ENCODE measurements at places on chromosomes 11 and 22.

DNA sequence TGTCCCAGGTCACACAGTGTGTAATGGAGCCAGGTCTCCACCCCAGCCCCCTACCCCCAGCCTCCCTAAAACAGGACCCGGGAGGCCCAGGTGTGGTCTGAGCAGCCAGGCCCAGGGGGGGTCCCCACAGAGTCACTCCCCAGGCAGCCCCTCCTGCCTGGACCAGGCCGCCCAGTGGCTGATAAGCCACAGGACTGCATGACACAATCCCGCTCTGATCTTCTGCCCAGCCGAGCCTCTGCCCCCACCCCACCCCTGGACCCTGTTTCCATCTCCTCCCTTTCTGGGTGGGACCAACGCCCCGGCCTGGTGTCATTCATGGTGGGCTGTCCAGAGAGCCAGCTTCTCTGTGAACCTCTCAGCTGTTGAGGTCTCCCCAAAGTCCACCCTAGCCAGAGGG is 7.8 kb upstream of the LIF start:
- no peak for DNase-seq

DNA sequence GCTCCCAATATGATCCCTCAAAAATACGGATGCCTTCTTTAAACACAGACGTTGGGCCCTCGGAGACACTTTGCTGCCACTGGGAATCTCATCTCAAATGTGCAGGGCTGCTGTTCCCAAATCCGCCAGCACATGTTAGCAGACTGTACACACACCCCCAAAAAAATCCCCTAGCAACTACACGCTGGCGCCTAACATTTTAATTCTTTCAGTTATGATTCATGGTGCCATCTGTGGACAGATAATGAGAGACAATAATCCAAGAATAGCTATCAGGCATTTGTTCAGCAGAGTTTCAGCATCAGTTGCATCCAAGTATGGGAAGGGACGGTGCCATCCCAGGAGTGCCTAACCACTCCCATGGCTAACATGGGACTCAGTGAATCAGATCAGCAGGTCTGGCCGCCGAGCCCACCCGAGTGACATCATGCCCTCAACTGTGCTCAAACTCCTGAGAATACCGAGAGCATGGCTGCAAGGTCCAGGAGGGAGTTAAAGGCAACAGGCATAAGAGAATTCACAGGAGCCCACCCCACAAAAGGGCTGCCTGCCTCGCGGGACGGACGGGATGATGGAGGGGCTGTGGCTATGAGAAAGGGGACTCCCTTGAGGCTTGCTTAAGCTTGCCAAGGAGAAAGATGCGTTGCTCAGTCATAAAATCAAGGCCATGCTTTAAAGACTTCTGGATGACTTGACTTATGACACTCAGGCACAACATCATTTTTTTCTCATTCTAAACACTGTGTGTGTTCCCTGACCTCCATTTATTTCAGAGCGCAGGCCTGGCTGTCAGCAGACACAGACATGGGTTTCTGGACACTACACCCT is 337.0 kb downstream of the SHANK2 start:
- no peak for DNase-seq

GRCh38 chr11:833849-834311 is 1.1 kb downstream of the CD151 start:
- no peak for DNase-seq

DNA sequence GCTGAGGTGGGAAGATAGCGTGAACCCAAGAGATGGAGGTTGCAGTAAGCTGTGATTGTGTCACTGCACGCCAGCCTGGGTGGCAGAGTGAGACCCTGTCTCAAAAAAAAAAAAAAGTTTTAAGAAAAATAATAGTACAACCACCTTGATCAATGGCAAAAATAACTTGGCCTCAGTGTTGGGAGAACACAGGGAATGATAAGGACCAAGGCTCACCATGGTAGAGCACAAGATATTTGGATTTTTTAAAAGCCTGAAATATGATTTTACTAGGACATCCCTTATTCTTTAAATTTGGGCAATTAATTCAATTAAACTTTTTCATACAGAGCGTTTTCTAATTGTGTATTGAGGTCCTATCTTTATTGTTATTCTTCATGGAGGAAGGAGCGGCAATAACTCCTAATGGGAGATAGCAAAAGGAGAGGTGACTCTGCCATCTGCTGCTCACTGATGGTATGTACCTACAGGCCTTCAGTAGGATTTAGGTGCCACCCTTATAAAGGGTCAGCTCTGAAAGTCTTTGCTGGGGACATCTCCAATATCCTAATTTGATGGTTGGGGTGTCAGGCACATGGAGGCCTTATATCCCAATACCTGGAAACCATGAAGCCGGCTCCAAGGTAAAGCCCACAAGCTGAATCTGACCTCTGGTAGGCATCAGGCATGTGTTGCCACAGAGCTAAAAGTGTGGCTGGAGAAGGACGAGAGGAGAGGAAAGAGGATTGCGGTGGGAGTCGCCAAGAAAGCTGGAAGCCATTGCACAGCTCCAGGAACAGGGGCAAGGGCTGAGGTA is 21.9 kb upstream of the POLD3 start:
- DNase-seq = peak; percentile 38

- no peak for DNase-seq
Measured at GRCh38 chr11:17720796-17721171, 1.4 kb downstream of the MYOD1 start.

GRCh38 chr22:27846248-27846757 is 44.7 kb upstream of the MN1 start:
- DNase-seq = no peak

GRCh38 chr11:117444711-117445658 is 117.3 kb downstream of the CEP164 start:
- no peak for DNase-seq

DNA sequence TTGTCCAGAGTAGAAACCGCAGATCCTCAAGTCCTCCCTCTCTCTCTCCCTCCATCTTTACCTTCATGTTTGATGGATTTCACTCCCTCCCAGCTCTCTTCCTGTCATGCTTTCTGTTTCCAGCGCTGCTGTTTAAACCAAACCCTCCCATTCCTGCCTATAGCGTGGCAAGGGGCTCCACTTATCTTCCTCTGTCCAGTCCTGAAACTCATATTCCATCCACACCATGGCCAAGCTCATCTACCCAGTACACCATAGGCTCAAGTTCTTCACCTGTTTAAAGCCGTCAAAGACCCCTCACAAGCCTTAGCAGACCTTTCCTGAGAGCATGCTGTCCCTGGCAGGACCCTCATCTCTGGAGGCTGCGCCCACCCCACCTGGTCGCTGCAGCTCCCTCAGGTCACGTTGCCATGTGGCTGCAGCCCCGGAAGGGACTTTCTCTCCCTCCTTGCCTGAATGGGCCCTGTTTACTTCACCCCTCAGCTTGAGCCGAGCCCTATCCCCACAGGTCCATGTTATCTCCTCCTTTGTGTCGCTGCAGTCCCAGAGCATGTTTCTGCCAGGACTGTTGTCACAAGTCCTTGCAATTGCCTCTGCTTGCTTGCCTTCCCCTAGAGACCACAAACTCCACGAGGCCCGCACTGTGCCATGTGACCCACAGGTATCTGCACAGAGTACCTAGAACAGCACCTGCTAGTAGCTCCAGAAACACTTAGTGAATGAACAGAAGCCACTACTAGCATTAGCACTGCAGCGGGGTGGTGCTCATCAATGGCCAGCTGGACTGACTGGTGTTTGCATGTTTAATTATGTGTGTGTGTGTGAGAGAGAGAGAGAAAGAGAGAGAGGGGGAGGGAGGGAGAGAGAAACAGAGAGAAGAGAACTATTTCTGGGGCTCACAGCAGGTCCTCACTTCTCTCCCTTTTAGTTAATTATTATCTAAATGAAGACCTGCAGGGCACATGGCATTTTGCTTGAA is 149.4 kb upstream of the SNX19 start:
- DNase-seq = no peak

DNA sequence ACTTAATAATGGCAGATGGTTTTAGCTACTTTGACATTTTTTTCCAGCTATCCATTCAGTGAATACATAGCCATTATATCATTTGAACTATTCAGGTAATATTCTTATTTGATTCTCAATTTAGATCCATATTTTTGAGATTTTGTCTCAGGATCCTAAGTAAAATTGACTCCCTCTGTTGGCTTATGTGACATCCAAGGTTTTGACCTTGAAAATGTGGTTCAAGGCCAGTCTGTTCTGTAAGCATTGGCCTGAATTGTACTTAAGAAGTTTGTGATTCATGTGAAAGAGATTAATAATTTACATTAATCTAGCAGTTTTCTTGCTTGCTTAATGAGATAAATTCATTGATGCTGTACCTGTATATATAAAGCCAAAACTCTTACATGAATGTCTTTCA is 1.6 kb upstream of the SLC17A6 start:
- no peak for DNase-seq

GRCh38 chr11:46253258-46254132 is 24.0 kb upstream of the CREB3L1 start:
- no peak for DNase-seq

GRCh38 chr22:31185056-31185455 is 25.1 kb downstream of the RNF185 start:
- no peak for DNase-seq

DNA sequence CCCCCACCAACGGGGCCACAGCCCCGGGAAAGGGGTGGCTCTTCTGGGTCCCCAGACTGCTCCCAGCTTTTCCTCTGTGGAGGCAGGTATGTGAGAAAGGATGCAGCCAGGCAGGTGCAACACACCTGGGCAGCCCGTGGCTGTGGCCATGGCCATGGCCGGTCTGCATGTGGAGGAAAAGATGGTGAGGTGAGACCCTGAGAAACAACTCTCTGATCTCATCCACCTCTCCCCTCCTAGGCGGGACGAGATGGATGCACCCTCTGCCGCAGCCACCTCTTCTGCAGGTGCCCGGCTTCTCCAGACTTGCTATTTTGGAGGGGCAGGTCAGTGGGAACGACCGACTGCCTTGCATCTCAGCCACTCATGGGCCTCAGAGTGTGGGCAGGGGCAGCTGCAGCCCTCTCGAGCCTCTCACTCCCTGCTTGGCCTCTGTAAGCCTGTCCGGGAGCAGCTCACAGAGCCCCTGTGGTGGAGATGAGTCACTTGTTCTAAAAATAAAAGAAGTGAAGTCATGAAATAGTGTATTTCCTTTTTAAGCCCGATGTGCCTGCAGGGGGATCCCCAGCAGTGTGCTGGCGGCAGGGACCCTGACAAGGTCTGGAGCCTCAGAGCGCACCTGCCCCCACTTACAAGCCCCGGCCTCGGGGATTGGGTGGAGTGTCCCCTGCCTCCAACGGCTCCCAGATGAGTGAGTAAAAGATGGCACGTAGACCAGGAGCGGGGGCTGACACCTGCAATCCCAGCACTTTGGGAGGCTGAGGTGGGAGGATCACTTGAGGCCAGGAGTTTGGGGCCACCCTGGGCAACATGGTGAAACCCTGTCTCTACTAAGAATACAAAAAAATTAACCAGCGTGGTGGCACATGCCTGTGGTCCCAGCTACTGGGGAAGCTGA is 10.7 kb downstream of the SMIM38 start:
- peak; percentile 26 for DNase-seq

- peak; percentile 24 for DNase-seq
Measured at GRCh38 chr22:37848587-37849088, 581 bp upstream of the EIF3L start.

DNA sequence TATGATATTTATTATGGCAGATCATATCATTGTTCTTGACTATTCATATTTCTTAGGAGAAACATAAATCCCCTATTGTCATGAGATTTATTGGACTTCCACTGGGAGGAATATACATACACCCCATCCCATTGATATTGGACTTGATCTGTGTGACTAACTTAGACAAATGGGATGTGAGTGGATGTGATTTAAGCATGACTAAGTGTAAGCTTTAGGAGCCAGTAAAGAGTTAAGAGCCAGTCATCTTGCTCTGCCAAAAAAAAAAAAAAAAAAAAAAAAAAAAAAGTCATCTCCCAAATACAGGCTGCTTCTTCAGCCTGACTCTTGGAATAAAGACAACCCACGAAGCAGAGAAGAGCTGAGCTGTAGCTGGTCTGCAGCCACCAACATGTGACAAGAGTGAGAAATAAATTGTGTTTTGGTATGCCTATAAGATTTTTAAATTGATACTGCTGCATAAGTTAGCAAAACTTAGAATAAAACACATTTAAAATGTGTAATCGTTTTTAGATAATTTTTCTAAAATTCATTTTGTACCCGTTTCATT is 595.0 kb upstream of the LRRC4C start:
- no peak for DNase-seq

DNA sequence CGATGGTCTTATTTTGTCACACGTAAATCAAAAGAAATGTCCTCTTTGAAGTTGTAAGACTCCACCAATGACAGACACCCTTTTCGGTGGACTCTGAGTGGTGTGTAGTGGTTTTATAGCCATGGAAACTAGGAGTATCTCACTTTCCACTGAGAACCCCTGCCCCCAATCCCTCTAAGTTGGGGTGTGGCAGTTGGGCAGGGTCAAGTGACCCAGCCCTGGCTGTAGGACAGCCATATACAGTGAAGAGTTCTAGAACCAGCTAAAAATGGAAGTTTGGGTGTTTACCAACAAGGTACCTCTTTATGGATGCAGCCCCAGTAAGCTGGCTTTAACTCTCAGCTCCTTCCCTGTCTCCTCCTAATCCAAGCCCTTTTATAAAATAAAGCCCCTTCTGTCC is 5.2 kb downstream of the C22orf31 start:
- DNase-seq = no peak

DNA sequence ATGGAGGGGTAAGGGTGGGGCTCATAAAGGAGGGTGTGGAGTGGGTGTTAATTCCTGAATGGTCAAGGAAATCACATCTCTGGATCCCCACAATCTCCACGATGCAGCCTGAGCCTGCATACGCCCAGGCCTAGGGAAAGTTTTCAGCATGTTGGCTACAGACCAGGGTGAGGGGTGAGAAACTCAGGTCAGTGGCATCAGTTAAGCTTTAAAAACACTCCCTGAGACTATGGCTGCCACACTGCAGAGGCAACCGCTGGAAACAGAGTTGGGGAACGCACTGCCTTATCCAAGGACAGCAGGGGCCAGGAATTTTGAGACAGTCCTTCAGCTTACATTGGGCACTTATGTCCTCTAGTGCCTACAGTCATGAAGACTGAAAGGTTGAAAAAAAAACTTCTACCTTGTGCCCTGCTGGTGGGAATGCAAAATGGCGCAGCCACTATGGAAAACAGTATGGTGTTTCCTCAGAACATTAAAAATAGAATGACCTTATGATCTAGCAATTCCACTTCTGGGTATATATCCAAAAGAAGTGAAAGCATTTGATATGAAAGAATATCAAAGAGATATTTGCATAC is 19.7 kb downstream of the DKK3 start:
- no peak for DNase-seq

- DNase-seq = no peak
Measured at GRCh38 chr11:110990311-110990710, 255.2 kb upstream of the POU2AF2 start.

- no peak for DNase-seq
Measured at GRCh38 chr11:110113505-110113904, 20.3 kb downstream of the ZC3H12C start.

DNA sequence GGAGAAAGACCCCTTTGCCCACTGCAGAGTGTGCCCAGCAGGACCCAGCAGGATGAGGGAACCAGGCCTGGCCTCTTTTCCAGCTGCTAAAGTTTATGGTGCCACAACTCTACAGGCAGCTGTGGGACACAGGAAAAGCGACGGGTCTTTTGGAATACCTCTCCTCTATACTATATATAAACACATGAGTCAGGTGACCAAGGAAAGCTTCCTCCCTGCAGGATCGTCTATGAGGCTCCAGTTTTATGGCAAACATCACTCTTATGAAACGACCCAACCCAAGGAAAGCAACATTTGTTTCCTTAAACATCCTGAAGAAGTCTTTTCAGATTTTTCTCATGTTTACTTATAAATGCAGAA is 102.8 kb upstream of the AKIP1 start:
- DNase-seq = no peak

GRCh38 chr11:86673872-86674750 is 1.7 kb upstream of the ME3 start:
- DNase-seq = no peak

Measured in NCI-H1436 (cell line).